ENCODE measurements at places on chromosomes 7 and 10.

DNA sequence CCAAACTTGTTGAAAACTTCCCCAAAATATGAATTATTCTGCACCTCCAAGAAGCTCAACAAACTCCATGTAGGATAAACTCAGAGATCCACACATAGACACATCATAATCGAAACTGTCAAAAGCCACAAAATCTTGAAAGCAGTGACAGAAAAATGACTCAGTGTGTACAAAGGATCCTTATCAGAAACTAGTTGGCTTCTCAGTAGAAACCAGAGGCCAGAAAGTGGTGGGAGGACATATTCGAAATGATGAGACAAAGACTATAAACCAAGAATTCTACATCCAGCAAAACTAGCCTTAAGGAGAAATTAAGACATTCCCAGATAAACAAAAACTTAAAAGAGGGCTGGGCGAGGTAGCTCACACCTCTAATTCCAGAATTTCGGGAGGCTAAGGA, 38.5 kb downstream of the MCMBP start:
- peak; percentile 6 for DNase-seq

GRCh38 chr7:38160003-38160571, 18.0 kb upstream of the STARD3NL start:
- no peak for DNase-seq

GRCh38 chr10:29319205-29319781, 30.4 kb downstream of the LYZL1 start:
- DNase-seq, result no peak

DNA sequence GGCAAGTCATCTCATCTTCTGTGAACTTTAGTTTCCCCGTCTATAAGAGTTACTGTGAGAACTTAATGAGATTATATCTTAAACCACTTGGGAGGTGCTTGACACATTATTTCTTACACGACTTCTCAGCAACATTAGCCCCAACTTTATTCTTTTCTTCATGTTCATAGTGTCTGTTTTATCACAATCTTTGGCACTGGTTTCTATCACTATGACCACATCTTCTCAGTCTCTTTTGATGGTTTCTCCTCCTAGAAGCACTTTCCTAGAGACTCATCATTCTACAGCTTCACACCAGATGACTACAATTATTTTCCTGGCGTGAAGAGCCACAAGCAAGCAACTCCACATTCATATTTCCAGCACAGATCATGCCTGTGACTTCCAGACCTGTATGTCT, 26.5 kb upstream of the BET1 start:
- DNase-seq, result no peak

Data from EL (cell line).